Stimulated activated naive CD4-positive, alpha-beta T cell (primary cell): ENCODE measurements at places on chromosomes 4 and X.
A peak's percentile ranks its signal among the peaks of the same experiment; 100 is the strongest.

DNA sequence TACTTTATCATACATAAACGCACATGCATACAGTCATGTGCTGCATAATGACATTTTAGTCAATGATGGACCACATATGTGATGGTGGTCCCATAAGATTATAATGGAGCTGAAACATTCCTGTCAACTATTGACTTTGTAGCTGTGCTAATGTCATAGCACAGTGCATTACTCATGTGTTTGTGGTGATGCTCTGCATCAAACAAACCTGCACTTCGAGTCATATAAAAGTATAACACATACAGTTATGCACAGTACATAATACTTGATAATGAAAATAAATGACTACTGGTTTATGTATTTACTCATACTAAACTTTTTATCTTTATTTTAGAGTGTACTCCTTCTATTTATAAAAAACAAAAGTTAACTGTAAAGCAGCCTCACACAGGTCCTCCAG is 60.5 kb upstream of the MCUB start:
- DNase-seq = no peak

- no peak for DNase-seq
These were observed 851 bp downstream of the SFRP2 start for GRCh38 chr4:153788051-153788412.

DNA sequence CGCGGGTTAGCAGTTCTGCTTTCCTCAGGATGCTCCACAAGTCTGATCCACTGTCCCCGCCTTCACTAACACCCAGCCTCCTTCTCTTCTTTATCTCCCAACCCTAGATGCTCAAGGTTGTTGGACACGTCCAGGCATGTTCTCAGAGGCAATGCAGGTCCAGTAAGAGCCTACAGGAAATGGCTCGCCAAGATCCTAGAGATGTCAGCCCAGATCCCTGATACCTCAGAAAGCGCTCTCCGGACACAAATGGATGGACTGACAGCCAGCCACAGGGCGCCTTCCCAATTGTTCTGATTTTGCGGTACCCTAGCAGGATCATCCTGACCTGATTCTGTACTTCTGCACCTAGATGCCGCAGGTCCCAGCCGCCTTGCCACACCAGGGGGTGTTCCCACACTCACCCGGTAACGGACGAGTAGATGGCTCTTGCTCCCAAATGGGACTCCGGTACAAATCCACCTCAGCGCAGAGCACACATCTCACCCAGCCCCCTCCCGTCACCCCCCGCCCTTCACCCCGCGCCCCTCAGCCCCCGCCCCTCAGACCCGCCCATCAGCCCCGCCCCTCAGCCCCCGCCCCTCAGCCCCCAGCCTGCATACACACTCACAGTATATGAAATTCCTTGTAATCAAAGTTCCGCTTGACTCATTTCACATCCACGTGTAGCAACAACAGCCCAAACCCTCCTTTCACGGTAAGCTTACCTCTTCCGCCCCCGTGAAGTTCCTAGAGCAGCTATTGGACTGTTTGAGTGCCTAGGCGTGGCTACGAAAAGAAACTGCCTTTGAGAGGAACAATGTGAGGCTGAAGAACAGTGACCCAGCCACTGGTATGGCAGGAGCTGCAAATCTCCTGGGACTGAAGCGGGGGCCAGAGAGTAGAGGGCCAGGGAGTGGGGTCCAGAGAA is at the start of gene EDA2R:
Gene EDA2R, minus strand, starts transcription at position 488 of the 910 bp plus-strand sequence. CDS start 23,058 bp downstream, outside the sequence.
- peak; percentile 4 for DNase-seq

GRCh38 chrX:136055651-136056221 is 70.5 kb downstream of the SLC9A6 start:
- DNase-seq = no peak

- no peak for DNase-seq
These were observed 214.5 kb downstream of the NAF1 start for GRCh38 chr4:162952232-162952631.

DNA sequence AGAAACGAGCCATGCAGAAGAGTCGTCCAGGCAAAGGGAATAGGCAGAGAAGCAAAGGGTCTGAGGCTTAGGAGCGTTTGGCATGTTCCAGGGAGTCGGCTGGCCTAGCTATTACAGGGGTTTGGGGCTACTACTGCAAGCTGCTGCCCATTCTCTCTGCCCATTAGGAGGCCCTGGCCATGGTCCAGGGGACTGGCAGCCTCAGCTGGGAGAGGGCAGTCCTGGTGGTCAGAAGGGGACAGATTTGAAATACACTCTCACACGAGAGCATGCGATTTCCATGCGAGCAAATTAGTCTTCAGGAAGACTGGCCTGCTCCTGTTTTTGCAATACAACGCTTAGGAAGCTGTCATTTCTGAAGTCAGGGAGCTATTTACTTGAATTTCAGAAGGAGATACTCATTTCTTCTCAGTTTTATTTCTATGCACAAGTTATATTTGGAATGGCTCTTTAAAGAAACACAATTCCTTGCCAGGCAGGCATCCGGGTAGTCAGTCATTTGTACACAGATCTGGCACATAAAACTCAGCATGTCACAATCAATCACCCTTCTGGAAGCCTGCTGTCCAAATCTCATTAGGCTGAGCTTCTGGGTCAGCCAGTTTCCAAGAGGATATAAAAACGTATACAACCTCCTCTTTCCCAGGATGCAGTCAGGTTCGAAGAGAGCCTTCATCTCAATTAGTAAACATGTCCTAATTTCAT is 27.0 kb downstream of the PROM1 start:
- no peak for DNase-seq

DNA sequence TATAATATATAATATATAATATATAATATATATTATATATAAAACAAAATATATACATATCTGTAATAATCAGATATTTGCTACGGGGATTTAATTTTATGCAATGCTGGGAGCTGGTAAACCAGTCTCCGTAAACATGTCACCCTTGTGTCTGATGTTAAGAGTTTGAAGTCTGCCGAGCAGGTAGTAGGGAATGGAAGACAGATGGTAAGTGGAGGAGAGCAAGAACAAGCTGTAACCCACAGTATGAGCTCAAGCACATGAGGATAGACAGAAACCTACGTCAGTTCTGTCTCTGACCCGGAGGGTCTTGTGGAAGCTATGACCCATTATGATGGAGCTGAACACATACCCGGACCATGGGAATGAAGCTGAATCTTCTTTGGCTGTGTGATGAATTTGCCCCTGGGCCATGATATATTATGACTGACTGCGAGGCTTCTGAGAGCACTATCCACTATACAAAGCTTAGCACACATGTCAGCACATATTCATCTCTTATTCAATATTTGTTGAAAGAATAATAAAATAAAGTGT is 46.2 kb downstream of the TIGD2 start:
- DNase-seq = no peak

DNA sequence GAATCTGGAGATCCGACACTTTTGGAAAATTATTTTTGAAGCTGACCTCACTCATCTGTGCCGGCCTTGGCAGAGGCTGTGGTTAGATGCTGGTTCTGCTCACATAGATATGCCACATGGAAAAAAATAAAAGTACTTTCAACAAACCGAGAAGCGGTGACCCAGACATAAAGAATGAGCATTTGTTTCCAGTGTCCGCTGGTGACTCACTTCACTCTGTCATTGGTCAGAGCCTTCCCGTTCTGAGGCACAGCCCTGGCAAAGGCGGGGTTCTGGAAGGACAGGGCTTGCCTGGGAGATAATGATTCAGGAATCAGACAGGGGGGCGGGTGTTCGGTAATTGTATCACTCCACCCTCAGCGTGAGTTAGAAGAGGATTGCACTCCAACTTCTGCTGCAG is 172.4 kb upstream of the MXRA5 start:
- no peak for DNase-seq

DNA sequence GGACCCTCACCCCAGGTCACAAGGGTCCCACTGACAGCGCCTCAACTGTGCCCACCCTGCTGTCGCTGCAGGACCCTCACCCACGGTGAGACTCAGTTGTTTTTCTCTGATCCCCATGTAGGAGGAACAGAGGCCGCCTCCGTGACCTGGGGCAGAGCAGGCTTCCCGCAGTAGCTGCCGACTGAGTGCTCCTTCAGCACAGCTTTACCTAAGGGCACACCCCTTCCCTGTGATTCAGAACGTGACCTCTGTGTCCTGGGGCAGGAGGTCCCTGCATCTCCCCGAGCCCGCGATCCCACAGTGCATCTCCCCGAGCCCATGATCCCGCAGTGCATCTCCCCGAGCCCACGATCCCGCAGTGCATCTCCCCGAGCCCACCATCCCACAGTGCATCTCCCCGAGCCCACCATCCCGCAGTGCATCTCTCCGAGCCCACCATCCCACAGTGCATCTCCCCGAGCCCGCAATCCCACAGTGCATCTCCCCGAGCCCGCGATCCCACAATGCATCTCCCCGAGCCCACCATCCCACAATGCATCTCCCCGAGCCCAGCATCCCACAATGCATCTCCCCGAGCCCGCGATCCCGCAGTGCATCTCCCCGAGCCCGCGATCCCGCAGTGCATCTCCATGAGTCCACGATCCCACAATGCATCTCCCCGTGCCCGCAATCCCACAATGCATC is 23.6 kb downstream of the PPP2R3B start:
- no peak for DNase-seq

DNA sequence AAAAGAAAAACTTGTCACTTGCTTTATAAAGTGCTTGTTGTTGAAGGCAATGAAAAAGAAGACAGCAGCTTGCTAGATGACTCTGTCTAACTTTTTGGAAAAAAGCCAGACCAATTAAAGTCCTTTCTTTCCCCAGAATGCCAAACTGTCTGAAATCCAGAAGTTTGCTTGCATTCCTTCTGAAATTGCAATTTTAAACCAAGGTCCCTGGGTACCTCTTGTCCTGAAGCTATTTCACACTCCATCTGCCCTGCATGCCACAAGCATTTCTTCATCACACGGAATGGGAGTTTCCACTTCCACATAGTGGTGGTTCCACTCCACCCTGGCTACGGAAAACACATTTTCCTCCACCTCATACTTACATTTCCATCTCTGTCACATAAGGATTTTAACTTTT is 101.0 kb downstream of the PAPSS1 start:
- no peak for DNase-seq

DNA sequence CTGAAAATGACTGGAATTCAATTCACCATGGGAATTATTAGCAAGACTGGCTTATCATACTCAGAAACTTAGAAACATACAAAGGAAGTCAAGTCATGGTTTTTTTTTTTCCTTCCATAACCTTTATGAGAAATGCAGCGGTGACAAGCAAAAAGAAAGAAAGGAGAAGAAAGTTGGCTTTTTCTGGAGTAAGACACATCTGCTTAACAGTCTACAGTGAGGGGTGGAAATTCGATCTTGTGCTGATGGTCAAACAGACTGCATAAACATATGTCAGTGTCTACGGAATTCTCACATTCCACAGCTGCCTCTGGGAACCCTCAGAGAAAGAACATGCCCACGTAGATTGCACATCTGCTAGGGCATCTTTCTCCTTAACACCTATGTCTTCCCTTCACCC is 54.6 kb downstream of the PROM1 start:
- DNase-seq = no peak

DNA sequence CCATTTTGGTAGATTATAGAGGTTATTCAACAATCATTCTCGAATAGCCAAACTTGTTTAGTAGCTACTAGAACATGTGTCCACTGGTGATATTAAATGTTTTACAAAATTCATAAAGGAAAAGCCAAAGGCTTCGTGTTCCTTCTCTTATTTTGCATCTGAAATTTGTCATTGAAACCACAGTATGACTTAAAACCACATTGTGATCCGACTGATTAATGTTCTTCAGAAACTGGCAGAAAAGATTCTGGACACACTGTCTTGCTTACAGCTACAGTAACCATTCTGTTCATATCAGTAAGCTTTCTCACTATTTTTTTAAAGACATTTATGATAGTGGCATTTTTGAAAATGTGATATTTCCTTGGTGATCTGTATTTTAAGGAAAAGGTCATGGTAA is 2.6 kb upstream of the SMARCA1 start:
- DNase-seq = no peak

DNA sequence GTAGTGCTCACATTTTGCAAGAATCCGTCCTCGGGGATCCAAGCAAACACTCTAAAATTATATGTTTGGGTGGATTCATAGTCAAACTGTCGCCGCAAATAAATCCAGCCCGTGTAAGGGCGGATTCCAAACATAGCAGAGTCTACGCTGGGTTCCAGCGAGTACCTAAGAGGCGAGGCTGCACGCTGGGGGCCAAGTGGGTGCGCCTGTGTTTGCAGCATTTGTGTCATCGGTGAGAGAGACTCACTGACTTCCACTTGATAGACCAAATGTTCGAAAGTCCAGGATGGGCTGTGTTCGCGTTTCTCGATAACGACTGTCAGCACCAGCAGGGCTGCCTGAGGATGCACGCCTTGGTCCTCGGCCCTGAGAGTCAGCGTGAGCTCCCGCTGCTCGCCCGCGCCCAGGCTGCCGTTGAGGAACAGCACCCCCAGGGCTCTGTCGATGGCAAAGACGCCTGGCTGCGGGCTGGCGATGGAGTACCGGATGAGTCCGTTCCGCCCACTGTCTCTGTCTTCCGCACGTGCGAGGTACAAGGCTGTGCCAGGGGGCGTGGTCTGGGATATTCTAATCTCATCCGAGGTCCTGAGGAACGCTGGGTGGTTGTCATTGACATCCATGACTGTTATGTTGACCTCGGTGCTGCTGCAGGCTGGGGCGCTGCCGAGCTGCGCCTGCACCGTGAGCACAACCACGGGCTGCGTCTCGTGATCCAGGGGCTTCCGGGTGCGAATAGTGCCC is 158.7 kb downstream of the DCHS2 start:
- peak; percentile 59 for DNase-seq

DNA sequence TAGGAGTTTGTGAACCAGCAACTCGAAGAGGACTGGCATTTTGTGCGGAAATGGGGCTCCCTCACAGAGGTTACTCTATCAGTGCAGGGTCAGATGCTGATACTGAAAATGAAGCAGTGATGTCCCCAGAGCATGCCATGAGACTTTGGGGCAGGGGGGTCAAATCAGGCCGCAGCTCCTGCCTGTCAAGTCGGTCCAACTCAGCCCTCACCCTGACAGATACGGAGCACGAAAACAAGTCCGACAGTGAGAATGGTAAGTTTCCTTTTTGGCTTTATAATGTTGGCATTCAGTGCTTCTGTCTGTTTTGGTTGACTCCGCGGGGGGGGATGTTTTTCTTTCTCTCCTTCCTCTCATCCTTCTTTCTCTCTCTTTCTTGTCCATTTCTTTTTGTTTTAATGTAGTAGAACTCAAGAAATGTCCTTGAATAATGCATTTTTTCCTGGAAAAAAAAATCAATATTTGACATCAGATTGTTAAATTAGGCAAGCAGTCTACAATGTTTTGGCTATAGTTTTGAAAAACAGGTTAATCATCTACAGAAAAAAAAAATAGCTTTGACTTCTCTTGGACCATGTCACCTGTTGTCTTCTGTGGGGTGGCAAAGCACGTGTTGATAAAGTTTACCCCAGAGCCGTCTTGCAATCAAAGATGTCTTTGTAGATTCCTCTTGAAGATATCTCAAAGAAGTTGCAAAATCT is 103.6 kb downstream of the TENM3 start:
- DNase-seq = no peak

DNA sequence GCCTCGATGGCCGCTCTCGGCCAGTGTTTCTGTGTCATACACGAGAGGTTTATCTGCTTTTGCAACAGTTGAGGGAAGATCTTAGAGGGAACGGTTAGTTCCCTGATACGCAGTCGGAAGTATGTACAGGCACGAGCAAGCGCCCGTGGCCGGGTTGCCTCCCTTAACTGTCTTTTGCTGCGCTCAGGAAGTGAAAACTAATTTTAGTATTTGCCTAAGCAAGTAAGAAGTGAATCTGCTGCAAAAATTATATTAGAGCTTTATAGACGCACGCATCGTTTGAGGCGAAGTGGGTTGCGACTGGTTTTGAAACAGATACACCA is 695 bp downstream of the MTM1 start:
- DNase-seq = peak; percentile 63
